Pancreas (tissue), 10 donors: ENCODE measurements at places on chromosomes 2 and 18. TPM values are rescaled to one million over a fixed set of nuclear protein-coding genes. Genes with fewer than 3 reads are reported as not detected.

GAL3ST2 gene
- not detected for total RNA-seq

CDH20 gene
- total RNA-seq: 0.17 TPM

SPAST gene
- 5.4 TPM for total RNA-seq

SGPP2 gene
- 3.3 TPM for total RNA-seq

TLX2 gene
- total RNA-seq: not detected

DNA sequence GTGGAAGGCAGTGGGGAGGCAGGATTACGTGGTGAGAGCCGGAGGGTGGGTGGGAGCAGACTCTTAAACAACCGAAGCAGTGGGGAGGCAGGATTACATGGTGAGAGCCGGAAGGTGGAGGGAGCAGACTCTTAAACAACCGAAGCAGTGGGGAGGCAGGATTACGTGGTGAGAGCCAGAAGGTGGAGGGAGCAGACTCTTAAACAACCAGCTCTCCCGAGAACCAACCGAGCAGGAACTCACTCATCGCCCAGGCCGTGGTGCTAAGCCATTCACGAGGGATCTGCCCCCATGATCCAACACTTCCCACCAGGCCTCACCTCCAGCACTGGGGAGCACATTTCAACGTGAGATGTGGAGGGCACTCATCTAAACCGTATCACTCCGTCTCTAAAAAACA, 87.7 kb downstream of the RTP5 start:
- H3K27ac ChIP-seq: no peak overlapping the region
- H3K27me3 ChIP-seq: no peaks in the 10 kb centered on the region
- H3K36me3 ChIP-seq: no peaks in the 10 kb centered on the region
- no peaks in the 10 kb centered on the region for H3K4me1 ChIP-seq
- DNase-seq: no peak
- H3K4me3 ChIP-seq: no peak overlapping the region

- H3K27ac ChIP-seq: no peak overlapping the region
- H3K4me3 ChIP-seq: no peak overlapping the region
- H3K36me3 ChIP-seq: peaks cover 38% of the 10 kb centered on the region
Measured at GRCh38 chr2:54658564-54659071, 64.8 kb upstream of the EML6 start.

GRCh38 chr18:31586616-31587015, 5.1 kb upstream of the TTR start:
- H3K4me3 ChIP-seq: no peak overlapping the region
- no peak overlapping the region for H3K27ac ChIP-seq
- no peaks in the 10 kb centered on the region for H3K4me1 ChIP-seq
- DNase-seq: no peak
- no peaks in the 10 kb centered on the region for H3K36me3 ChIP-seq

- no peak for DNase-seq
- H3K4me1 ChIP-seq: no peaks in the 10 kb centered on the region
- no peaks in the 10 kb centered on the region for H3K36me3 ChIP-seq
- no peak overlapping the region for H3K4me3 ChIP-seq
Measured at GRCh38 chr18:56112013-56112749, 524.2 kb upstream of the TCF4 start.

DNA sequence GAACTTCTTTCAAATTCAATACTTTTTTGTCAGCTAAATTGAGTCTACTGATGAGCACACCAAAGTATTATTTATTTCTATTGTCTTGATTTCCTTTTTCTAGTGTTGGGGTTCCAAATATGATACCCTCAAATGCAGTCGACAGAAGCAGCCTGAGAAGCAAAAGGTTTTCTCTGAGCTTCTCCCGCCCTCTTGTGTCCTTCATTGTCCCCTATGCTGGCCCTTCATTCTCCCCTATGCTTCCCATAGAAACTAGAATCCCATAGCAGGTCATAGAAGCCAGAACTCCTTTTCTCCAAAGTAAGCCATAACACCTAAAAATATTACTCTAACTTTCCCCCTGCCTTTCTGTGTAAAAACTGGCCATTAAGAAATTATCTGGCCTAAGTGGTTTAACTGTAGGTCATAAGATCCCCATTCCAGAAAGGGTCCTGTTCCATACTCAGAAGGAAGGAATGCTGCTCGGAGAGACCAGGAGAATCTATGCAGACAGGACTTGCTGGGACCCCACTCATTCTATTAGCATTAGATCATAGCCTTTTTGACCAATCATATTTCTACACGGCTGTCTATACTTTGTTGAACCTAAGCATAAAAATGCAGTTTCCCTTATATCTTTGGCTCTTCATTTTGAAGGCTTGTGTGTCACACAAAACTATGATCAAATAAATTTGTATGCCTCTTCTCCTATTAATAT, 764.6 kb upstream of the PKDCC start:
- H3K36me3 ChIP-seq: no peaks in the 10 kb centered on the region
- no peaks in the 10 kb centered on the region for H3K27me3 ChIP-seq
- H3K4me3 ChIP-seq: no peak overlapping the region
- DNase-seq: no peak
- H3K4me1 ChIP-seq: no peaks in the 10 kb centered on the region

DNA sequence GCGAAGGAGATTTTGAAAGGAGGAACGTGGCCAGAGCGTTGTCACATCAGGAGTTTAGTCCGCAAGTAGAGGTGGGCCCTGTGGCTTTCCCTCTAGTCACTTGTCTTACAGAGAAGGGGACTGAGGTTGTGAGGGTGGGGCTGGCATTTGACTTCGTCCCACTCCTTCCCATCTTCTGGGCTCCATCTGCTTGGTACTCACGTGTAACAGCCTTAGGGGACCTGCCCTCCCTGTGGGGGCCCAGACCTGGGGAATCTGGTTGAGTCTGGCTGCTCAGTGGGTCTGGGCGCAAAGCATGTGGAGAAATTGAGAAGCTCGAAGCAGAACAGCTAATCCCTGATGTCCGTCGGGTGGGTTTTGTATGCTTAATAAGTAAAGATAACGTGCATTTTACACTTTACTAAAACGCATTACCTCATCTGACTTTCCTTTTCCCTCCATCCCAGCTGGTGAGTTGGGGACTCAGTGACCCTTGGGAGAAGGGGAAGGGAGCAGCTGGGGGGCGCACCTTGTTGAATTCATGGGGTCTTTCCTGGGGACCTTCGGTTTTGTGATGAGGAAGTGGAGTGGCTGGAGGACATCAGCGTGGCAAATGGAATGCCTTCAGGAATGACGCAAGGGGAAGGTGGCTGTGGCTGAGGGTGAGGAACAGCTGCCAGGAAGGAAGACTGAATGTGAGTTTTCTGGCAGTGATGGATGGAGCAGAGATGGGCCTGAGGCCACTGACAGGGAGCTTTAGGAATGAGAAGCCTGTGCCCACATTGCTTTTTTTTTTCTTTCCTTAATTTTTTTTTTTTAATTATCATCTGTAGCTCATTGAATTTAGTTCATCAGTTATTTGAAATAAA, 44.8 kb downstream of the ASAP2 start:
- DNase-seq: no peak
- no peak overlapping the region for H3K27ac ChIP-seq
- H3K4me3 ChIP-seq: no peak overlapping the region
- H3K36me3 ChIP-seq: no peaks in the 10 kb centered on the region
- no peaks in the 10 kb centered on the region for H3K27me3 ChIP-seq

DNA sequence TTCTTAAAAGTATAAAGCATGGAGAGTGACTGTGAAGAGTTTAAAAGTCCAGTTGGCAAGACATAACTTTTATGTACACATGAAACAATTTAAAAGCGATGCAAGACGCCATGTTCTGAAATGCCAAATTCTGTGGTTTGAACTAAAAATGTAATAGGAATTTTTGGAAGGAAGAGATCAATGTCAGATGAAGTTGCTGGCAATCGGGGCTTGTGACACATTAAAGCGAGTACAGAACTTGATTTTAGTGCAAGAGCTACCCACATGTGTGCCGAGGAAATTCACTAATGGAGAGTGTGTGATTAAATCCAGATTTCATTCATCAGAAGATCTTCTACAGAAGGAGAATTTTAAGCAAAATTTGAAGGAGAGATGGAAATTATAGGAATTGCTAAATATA, 220.2 kb upstream of the CCDC68 start:
- H3K27me3 ChIP-seq: no peaks in the 10 kb centered on the region
- H3K27ac ChIP-seq: no peak overlapping the region
- H3K36me3 ChIP-seq: no peaks in the 10 kb centered on the region
- H3K4me3 ChIP-seq: no peak overlapping the region
- DNase-seq: no peak

- no peaks in the 10 kb centered on the region for H3K27me3 ChIP-seq
- DNase-seq: no peak
- H3K27ac ChIP-seq: no peak overlapping the region
- H3K4me1 ChIP-seq: no peaks in the 10 kb centered on the region
- H3K4me3 ChIP-seq: no peak overlapping the region
Measured at GRCh38 chr2:236972491-236973342, 113.0 kb upstream of the COPS8 start.
